A172 (cell line): ENCODE measurements at places on chromosomes 2 and 18.
A peak's percentile ranks its signal among the peaks of the same experiment; 100 is the strongest.

DNA sequence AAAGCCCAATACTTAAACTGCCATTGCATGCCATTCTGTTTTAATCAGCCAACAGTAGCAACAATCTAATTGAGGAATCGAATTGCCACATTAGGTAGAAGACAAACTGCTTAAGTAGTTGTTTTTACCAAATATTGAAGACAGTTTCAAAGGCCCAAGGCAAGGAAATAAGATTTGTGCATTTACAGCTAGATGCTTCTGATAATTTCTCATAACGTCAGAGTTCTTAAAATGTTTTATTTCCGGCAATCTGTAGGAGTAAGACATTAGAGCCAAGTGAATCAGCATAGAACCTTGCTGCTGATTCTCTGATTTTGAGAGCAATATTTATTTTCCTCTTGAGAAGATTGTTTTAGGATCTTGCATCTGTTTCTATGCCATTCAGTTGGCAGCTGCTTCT lies 174.3 kb downstream of the RBM43 start:
- no peak for DNase-seq

DNA sequence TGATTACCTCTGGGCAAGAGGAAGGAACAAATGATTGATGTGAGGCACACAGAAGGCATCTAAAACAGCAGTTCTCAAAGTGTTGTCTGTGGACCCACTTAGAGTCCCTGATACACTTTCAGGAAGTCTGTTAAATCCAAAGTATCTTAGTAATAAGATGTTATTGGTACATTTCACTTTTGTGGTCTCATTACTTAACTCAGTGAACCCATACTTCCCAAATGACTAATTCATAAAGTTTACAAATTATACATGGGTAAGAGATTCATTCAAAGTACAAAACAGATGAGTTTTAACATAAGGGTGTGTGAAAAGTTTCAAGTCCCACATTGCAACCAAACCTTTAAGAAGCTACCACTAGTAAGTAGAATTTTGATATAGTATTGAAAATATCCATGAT lies 440.5 kb downstream of the NUP35 start:
- no peak for DNase-seq

DNA sequence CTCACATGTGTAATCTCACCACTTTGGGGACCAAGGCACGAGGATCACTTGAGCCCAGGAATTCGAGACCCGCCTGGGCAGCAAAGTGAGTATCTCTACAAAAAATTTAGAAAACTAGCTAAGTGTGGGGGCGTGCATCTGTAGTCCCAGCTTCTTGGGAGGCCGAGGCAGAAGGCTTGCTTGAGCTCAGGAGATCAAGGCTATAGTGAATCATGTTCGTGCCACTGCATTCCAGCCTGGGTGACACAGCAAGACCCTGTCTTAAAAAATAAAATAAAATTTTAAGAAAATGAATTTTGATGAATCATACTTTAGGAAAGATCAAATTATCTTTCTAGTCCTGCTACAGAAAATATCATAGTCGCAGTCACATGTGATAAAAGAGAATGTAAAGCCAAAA lies 46.9 kb downstream of the CABYR start:
- DNase-seq = no peak

GRCh38 chr2:161165266-161165665 lies 5.0 kb downstream of the TANK start:
- peak; percentile 36 for DNase-seq

DNA sequence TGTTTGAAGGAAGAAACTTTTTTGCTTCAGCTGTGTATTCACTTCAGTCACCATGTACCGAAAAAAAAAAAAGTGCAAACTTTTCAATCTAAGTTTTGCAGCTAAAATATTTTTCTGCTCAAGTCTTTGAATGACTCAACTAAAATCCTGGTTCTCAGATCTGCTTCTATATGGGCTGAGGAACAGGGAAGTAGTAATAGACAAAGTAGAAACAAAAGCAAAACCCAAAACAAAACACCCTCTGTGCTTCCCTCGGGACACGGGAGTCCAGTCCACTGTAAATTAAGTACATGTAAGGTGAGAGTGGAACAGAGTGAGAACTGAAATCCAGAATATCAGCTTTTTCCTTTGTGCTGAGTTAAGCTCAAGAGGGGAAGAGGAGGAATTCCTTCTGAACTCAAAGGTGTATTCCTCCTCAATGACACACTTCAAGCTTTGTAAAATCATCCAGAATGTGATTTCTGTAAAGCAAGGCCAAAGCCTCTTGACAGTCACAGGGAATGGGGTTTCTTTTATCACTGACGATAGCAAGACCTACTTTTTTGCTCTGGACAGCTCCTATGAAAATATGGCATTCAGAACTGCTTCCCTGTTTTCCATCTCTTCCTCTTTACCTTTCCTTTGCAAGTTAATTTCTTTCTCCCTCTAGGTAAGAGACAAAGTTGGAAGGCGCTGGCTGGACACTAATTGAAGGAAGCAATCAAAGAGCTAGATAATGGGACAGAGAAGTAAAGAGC lies 433.5 kb upstream of the MMADHC start:
- no peak for DNase-seq

DNA sequence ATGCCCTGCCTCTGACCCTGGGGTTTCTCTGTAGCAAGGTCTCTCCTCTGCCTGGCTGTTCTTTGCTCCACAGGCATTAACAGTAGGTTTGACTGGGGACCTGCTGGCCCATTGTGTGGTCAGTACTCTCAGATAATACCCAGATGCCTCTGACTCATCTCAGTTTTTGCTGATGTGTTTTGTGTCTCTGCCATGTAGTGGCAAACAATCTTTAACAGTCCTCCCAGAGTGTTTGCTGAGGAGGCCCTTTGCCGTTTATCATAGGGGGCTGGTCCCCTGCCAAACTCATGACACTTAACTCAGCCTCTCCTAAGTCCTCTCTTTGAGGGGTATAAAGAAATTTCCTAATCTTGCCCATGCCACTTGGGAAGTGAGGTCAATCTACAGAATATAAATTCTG lies 793.7 kb upstream of the FANCL start:
- DNase-seq = peak; percentile 28

DNA sequence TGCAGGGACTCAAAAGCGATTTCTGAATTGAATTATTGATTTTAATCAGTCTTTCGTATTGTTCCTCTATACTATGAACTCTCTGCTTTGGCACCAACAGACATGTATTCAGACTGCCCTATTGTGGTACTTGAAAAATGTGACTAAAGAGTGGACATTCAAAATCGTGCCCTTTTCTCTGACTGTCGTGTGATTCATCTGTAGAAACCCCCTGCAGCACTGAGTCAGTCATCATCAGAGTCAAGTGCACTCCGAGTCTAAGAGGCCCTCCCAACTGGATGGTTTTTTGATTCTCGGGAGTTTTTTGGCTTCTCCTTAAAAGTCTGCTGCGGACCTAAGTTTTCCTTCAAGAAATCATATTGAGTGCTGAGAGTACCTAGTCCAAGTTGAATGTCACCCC lies 96.4 kb upstream of the FOSL2 start:
- DNase-seq = peak; percentile 85

DNA sequence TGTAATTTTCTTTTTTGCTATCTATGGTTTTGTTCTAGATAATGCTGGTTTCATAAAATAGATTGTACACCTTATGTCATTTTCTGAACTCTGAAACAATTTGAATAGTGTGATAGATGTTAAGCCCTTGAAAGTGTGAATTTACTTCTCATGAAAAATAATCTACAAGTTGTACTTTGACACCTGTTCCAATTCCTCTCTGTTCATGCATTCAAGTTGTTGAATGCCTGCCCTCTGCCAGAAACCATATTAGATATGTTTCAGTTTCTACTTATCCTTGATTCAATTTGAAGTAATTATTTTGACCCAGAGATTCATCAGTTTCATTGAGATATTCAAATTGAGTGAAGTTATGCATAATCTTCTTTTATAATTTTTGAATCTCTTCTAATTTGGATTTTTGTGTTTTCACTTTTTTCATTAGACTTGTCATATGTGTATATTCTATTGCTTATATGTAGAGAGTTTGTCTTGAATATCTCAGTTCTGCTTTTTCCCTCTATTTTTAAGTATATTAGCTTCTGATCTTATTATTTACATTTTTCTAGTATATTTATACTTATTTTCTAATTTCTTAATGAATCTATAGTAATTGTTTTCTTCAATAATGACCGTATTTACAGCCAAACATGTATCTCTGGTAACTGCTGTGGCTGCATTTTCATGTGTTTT lies 143.3 kb upstream of the TACR1 start:
- no peak for DNase-seq

GRCh38 chr2:113175042-113175628 lies 1.4 kb downstream of the PSD4 start:
- no peak for DNase-seq

GRCh38 chr18:25061395-25061794 lies 290.6 kb downstream of the ZNF521 start:
- no peak for DNase-seq

DNA sequence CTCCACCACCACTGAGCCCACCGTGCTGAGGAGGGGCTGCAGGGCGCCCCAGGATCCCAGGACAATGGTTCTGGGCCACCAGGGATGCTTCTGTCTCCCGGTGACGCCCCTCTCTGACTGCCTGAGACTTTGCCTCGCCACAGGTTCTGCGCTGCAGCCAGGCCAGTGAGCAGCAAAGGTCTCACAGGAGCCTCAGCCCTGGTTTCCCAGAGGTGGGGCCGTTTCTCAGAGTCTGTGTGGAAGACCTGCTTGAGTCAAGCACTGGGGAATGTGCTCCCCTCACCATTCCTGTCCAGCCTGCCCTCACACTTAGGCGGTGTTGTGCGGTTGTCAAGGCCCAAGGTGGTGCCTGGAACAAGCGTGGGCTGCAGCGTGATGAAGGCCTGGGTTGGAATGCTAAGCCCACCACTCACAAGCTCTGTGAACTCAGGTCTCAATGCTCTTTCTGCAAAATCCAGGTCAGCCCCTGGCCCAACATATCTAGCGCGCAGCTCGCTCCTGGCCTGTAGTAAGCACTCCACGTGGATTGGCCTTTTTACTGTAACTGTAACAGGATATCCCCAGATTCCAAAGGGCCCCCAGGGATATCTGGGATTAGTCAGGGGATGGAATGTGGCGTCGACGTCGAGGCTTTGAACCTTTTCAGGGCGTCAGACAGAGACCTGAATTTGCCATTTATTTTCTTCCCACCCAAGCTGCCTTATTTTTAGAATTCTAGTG lies 47.6 kb downstream of the PLB1 start:
- DNase-seq = no peak

DNA sequence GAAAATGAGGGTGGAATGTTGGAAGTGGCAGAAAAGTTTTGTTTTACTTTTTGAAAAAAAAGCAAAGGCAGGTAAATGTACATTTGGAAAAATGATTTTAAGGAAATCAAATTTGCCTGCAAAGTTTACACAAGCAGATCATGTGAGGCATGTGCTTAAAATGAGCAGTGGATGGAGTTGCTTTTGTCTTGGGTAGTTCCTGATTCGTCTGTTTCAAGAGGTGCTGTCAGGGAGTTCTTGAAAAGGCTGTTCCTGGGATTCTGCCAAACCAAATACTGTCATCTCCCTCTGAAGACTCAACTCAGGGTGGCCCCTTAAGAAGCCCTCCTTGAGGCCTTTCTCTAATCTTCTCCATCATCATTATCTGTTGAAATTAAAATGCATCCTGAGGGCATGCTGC lies 59.0 kb downstream of the TACR1 start:
- DNase-seq = no peak

- DNase-seq = no peak
Observed at GRCh38 chr2:101549371-101549770, 74.5 kb upstream of the RFX8 start.

GRCh38 chr2:15169326-15170069 lies 391.6 kb downstream of the NBAS start:
- DNase-seq = peak; percentile 94

DNA sequence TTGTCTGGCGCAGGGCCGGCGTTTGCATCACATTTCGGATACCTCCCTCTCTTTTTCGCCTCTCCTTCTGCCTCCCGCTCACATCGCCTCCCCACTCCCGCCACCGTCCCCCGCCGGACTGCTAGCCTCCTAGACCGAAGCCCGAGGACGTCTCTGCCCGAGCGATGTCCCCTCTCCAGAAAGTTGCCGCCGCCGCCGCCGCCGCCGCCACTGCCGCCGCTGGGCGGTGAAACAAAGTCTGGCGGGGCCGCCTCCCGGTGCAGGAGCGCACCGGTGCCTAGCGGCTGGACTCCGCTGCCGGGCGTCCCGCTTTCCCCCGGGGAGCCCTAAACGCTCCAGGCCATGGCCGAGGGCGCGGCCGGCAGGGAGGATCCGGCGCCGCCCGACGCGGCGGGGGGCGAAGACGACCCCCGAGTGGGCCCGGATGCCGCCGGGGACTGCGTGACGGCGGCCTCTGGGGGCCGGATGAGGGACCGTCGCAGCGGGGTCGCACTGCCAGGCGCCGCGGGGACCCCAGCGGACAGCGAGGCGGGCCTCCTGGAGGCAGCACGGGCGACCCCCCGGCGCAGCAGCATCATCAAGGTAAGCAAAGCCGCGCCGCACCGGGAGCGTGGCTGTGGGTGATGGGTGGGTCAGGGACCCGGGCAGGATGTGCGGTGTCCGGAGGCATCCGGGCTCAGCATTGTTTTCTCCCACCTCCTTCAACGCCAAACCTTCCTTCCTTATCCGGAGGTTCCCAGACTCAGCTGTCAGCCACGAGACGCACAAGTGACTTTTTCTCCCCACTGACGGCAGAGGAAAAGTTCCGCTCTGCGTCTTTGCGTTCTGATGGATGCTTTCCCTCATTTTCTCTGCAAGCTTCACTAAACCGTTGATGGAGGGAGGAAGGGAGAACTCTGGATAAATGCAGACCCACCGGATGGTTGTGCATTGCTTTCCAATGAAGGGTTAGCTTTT lies 643 bp downstream of the PLCL1 start:
- DNase-seq = no peak

DNA sequence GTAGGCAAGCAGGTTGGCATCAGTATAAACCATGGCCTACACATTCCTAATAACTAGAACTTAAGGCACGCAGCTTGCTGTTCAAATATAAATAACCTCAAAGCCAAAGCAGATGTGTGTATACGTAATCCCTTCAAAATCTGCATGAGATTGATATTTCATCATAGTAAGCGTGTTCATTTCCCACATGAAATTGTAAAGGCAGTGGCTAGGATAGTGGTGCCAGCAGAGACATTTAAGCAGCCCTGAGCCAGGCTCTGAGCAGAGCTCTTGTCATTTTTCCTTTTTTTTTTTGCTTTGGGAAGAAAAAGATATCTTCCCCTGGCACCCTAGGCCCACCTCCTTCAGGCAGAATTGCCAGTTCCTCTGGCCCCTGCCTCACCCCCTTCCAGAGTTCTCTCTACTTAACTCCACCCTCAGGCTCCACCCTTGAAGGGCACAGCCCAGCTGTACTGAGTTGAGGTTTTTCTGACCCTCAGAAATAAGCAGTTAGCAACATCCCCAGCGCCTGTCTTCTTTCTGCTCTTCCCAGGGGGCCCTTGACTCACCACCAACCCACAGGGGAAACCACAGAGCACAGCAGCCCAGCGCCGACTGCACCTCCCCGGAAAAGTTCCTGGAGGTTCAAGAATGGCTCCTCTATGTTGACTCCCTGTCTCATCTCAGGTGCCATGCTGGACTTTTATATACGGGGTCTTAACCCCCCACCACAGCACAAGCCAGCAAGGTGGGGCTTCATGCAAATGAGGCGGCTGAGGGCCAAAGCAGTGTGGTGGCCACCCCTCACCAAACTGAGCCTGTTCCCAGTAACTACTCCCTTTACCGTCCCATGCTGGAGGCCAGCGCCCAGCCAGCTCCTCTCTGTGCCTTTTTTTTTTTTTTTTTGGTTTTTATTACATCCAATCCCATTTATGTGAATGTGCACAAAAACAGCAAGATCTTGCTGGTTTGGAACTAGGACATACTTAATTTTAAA lies 84.7 kb downstream of the EHD3 start:
- DNase-seq = peak; percentile 90

- no peak for DNase-seq
Observed at GRCh38 chr2:138867341-138867740, 87.2 kb upstream of the NXPH2 start.

GRCh38 chr2:234019896-234020295 lies 30.6 kb upstream of the SPP2 start:
- no peak for DNase-seq
